Cortex of kidney (tissue), 1 donor: ENCODE measurements at places on chromosomes 16 and 17.

DNA sequence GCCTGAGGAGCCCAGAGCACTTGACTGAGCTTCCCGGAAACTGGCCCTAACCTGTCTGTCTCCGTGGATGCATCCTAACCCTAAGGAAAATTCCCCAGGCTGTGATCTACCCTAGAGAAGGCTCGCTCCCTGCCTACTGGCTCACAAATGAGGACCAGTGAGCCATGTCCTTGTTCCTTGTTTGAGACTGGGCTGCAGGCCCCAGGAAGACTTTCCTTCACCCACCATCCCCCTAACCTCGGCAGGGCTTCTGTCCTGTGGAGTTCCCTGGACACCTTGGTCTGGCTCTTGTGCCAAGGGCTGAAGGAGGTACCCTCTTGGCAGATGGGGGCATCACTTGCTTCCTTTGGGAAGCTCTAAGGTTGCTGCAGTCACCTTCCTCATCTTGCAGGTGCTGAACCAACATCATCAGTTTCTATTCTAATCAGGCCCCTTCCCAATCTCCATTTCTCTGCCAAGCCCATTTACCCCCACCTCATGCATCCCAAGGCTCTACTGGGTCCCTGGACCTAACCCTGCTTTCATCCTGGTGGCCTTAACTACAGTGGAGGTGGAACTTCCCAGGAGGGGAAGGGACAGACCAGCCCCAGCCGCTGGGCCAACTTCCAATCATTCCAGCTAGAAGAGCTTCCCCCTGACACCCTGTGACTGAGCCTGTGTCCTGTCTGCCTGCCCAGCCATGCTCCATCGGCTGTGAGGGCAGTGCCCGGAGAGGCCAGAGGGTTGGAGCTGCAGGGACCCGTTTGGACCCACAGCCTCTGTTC lies 12.4 kb downstream of the RNF40 start:
- DNase-seq = no peak

- no peak for DNase-seq
Observed at GRCh38 chr16:89733792-89734191, 12.5 kb downstream of the ZNF276 start.

GRCh38 chr16:27221576-27222248 lies 18.4 kb downstream of the KDM8 start:
- no peak for DNase-seq

DNA sequence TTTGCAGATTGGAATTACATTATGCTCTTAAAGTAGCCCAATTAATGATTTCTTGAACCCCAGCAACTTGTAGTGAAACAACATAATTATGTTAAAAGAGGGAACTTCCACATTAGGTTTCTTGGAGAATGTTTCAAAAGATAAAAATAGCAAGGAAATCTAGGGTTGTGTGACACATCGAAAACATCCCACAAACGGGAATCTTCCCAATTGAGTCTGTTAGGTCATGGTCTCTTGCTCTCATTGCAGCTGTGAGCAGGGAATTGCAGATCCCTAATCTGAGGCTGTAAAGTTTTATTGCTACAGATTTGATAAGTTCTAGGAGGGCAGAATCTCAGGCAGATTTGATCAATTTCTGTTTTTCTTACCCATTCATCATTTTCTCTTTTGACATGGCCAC lies 6.7 kb upstream of the LPO start:
- no peak for DNase-seq

- no peak for DNase-seq
Observed at GRCh38 chr17:65009848-65010247, 46.7 kb downstream of the GNA13 start.

GRCh38 chr17:55654022-55654421 lies 68.6 kb downstream of the TMEM100 start:
- no peak for DNase-seq

- no peak for DNase-seq
Observed at GRCh38 chr16:53599548-53599947, 96.5 kb upstream of the AKTIP start.

GRCh38 chr17:42342242-42343008 lies 45.8 kb downstream of the STAT3 start:
- DNase-seq = no peak

GRCh38 chr16:71429581-71429980 lies 12.3 kb downstream of the TLE7 start:
- DNase-seq = no peak

DNA sequence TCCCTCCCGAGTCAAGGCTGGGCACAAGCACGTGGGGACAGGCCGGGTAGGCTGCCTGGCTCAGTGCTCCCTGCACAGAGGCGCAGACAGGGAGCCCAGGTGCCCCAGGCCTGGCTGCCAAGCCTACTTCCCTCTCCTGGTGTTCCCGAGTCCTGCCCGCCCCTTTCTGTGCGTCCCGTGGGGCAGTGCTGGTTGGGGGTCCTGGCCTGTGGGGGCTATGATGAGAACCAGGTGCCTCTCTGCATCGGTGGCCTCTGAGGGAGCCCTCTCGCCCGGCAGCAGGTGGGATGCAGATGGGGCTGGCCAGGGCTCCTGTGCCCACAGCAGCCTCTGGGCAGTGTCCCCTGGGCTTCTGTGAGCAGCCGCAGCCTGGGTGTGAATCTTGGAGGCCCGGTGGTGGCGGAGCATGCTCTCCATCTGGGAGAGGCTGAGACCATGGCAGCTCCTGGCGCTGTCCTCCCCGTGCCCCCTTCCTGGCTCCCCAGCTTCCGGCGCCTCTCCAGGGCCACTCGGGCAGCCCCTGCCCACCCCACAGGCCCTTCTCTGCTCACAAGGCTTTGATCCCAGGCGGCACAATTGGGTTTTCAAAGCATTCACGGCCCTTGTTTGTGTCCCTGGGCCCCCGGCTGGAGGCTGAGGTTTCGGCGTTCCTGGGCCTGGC lies 7.2 kb downstream of the CENPX start:
- no peak for DNase-seq

DNA sequence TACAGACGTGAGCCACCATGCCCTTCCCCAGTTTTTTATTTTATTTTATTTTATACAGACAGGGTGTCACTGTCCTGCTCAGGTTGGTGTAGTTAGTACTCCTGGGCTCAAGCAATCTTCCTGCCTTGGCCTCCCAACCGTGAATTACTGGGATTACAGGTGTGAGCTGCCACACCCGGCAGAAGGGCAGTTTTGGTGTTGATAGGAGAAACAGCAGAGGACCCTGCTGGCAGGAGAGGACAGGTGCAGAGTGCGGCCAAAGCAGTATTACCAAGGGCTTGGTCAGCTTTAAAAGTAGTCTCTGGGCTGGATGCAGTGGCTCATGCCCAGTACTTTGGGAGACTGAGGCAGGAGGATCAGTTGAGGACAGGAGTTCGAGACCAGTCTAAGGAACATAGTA lies 22.9 kb downstream of the FOXK2 start:
- DNase-seq = no peak

DNA sequence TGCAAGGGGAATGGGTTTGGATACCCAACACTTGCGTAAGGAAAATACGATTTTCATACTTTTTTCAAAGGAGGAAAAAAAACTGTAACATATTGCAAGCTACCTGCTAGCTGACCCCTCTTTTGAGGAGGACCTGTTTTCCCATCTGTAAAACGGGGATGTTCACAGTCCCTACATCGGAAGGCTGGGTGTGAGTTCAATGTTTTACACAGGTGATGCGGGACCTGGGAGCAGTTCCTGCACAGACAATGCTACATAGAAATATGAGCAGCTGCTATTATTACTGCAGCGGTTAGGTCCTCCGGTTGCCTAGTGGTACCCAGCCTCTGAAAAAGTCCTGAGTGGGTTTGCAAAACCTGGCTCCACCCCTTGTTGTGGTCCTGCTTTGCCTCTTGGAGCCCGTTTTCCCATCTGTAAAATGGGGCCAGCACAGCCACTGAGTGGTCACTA lies 3.5 kb downstream of the SOCS1 start:
- DNase-seq = no peak

GRCh38 chr17:58189436-58190146 lies 2.9 kb upstream of the EPX start:
- no peak for DNase-seq

DNA sequence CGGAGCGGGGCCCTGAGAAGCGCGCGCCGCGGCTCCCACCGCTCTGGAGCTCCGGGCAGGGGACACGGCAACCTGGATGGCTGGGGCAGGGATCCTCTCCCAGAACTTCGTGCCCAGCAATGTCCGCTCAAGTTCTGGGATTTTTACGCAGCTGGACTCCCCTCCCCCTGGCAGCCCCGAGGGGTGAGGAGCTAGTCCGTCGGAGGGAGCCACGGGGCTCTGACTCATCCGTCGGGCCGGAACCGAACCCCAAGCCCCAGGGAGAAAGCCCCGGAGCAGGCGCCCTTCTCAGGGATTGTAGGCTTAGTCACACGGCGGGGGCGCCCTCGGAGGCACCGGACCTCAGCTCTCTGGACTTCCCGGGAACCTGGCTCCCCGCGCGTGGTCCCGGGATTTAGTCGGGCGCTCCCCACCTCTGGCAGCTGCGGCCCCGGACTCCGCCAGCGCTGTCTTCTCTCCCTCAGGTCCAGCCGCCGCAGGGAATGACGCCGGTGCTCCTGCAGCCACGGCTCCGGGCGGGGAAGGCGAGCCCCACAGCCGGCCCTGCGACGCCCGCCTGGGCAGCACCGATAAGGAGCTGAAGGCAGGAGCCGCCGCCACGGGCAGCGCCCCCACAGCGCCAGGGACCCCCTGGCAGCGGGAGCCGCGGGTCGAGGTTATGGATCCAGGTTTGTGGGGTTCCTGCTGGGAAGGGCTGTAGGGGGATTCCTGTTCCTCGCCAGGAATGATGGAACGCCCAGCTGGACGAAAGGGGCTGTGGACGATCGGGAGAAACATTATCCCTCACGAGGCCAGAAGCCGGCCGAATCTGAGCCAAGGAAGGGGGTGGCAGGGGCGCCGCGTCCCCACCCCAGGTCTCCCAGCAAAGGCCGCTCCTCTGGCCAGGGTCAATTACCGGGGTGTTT lies 830 bp downstream of the SPHK1 start:
- no peak for DNase-seq

DNA sequence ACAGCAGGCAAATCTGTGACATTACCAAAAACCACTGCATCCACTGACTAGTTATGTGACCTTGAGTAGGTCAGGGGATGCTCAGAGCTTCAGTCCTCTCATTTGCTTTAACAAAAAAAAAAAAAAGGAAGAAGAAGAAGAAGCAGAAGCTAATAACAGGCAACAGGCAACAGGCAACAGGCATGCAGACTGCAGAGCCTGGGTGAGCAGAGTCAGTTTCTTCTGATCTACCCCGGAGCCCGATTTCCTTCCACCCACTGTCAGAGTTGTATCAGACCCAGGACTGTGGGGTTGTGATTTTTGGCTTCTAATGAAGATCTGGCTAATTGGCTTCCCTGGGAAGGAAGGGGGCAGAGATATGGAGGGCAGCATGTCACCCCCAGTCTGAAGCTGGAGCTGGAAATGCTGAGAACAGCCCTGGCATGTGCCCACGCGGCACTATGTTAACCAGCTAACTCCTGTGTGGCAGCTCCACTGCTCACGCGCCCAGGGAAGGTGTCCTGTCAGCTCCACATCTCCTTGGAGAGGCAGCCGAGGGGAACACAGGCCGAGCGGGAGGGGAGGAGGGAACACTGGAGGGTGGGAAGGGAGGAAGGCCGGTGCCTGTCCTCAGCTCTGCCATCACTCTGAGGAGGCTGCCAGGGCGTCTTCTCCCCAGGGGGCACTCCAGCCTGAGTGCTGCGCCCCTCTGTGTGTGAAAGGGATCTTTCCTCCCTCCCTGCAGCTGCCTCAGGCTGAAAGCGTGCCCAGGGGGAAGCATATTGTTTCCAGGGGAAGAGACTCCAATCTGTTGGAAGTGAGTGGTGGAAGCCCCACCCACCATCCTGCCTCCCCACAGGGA lies 17.6 kb downstream of the SRCIN1 start:
- DNase-seq = no peak

DNA sequence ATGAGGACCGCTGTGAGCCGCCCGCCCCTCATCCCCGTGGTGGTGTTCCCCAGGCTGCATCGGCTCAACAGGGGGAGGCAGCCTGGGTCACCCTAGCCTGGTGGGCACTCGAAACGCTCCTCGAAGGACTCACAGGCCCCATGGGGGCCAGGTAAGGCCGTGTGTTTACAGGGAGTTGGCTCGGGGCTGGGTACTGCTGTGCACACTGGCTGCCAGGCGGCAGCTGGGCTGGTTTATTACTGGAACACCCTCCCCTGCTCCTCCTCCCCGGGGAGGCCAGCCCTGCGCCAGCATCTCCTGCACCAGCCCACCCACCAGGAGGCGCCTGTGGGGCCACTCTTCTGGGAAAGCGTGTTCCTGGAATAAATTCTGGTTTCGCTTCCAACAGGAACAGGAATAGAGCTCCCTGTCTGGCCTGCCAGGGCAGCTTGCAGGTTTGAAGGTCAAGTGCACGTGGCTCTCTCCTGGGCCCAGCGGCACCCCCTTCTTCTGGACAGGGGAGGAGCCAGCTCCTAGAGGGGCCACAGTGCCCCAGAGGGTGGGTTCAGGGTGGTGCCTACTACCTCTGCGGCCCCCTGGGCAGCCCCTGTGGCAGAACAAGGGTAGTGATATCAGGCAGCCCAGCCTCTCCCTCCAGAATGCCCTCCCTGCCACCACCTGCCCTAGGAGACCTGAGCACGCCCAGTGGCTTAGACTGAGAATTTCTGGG lies 11.3 kb downstream of the MCRIP1 start:
- no peak for DNase-seq

GRCh38 chr16:66943426-66944053 lies 8.2 kb downstream of the CES2 start:
- no peak for DNase-seq

GRCh38 chr17:76079956-76080767 lies 1.2 kb downstream of the ZACN start:
- no peak for DNase-seq

DNA sequence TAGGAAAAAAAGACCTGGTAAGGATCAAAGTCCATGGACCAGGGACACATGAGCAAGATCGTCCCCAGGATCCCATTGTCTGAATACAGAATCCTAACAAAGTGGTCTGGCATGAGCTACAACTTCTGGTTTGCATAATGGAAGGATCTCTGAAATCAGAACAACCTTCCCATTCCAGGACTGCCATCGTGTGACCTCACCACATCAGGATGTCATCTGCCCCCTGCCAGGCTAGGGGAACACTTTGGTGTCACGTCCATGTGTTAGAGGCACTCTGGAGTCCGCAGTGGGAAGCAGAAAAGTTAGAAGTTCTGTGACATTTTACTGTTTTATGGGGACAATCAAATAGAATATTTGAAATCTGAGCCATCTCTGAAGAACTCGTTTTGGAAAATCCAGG lies 160.7 kb downstream of the RGS9 start:
- no peak for DNase-seq

- no peak for DNase-seq
Observed at GRCh38 chr17:15311996-15312395, 29.4 kb downstream of the TEKT3 start.

- DNase-seq = no peak
Observed at GRCh38 chr17:19265755-19266154, 28.6 kb downstream of the EPN2 start.

DNA sequence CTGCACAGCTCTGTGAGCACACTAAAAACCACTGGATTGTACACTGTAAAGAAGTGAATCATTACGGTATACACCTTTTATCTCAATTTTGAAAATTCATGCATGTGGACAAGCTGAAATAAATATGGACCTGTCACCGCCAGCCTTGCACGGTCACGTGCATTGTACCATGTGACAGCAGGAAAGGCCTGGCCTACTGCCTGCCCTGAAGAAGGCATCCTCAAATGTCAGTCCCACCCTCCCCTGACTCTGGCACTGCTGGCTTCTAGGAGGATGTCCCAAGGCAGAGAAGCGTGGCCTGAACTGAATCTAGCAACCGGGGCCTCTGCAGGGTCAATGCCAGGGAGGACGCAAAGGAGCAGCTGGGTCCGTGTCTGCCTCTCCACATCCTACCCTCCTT lies 34.6 kb downstream of the SLC38A8 start:
- DNase-seq = no peak

GRCh38 chr16:11355862-11356261 lies 10.6 kb downstream of the RMI2 start:
- DNase-seq = no peak

- no peak for DNase-seq
Observed at GRCh38 chr17:41657176-41657754, 31.4 kb upstream of the EIF1 start.
